Left forelimb (tissue), 1 donor: ENCODE measurements at places on chromosomes 4 and X.

DNA sequence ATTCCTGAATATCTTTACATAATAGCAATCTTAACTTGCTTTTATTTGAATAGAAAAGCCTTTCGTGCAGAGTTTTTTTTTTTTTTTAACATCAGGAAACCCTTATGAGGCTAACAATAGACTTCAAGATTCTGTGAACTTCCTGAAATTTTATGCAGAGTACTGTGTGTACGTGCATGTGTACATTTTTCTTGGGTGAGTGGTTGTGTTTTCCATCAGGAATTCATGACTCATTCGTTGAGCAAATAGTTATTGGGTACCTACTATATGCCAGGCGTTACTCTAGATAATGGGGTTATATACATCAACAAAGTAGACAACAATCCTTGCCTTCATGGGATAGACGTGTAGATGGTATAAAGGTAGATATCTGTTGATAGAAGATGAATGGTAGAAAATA is 59.1 kb downstream of the MRPL1 start:
- no peak for DNase-seq

GRCh38 chrX:47958761-47959342 is 44.9 kb downstream of the ZNF182 start:
- no peak for DNase-seq

DNA sequence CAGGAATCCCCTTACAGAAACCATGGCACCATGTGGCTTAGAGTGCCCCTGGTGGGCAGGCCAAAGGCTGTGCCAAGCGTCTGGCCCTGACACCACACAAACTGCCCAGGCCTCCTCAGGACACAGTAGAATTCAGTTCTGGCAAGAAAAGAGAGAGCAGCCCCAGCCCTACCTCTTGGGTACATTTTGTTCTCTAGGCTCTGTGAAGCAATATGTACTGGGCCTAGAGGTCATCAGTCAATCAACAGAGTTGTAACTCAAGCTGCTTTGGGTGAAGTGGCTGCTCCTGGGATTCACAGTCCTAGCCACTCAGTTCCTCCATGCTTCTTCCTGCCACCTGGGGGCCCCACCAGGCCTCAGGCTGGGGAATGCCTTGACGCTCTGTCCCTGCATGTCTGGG is 158.1 kb upstream of the MAMLD1 start:
- no peak for DNase-seq

DNA sequence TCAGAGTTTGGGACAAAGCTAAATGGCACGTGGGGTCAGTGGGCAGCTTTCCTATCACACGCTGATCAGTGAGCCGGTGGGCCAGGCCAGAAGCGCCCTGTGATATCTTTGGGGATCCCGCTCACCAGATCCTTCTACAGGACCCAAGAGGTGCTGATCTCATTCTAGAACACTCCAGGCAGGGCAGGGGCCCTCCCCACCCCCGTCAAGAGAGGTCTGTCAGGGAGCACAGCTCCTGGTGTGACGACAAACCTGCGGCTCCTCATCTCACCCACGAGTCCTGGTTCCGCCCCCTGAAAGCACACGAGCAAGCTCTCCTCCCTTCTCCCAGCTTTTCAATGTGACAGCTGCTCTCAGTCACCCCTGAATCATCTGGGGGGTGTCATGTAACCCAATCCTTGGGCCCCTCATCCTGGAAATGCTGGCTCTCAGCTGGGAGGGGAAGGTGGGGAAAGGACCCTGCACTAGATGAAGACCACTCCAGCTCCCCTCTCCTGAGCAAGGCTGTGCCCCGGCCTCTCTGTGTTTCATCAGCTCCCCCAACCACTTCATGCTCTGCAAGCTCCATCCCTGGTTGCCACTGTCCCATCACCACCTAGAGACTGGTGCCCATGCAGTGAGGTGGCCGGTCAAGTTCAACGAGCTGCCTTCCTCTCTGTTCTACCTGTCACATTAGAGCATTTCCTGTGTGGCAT is 4.6 kb downstream of the HCFC1 start:
- DNase-seq, result no peak

DNA sequence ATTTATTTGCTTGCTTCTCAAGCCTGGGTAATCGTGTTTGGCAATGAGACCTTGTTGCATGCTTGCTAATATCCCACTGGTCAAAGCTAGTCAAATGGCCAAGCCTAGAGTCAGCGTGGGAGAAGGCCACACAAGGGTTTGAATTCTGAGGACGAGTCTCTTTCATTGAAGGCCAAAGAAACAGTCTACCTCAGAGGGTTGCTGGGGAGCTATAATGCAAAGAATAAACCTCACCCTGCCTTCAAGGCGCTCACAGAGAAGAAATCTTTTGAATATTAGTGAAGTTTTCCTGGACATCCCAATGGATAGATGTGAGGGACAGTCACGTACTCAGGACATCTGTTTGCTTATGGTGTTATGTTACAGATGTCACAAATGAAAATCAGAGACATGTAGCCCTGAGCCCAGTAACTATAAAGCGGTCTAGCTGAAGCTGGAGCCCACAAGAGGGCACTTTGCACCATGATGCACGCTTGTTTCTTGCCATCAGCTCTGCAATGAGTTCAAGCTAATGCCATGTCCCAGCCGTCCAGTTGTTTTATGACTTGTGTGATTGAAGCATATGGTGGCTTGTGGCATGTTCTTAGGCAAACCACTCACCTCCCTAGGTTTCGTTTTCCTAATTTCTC is 1.1 kb upstream of the TLR3 start:
- DNase-seq, result no peak

DNA sequence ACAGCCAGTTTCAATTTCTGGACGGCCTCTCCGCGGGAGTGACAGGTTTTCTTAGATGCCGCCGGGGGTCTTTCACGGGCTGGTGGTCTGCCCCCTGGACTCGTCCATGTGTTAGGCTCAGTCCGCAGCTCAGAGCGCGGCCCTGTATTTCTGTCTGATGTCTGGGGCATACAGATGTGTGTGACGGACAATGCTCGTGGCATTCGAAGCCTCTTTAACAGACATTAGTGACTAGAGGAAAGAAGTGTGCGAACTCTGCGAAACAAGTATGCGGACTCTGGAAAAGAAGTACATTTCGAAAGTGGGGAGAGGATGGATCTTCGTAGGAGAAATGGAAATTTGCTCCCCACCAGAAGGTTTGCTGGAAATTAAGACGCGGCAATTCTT is 793 bp upstream of the DCUN1D4 start:
- DNase-seq, result no peak

GRCh38 chr4:20356565-20356964 is 104.9 kb downstream of the SLIT2 start:
- no peak for DNase-seq

- no peak for DNase-seq
Measured at GRCh38 chr4:8461616-8462015, 21.0 kb downstream of the TRMT44 start.

- DNase-seq, result peak; percentile 58
Measured at GRCh38 chr4:3391422-3391821, 50.3 kb upstream of the HGFAC start.

GRCh38 chr4:125772680-125773079 is 457.9 kb downstream of the FAT4 start:
- no peak for DNase-seq

- DNase-seq, result no peak
Measured at GRCh38 chrX:130626521-130626920, 224.7 kb downstream of the RBMX2 start.

DNA sequence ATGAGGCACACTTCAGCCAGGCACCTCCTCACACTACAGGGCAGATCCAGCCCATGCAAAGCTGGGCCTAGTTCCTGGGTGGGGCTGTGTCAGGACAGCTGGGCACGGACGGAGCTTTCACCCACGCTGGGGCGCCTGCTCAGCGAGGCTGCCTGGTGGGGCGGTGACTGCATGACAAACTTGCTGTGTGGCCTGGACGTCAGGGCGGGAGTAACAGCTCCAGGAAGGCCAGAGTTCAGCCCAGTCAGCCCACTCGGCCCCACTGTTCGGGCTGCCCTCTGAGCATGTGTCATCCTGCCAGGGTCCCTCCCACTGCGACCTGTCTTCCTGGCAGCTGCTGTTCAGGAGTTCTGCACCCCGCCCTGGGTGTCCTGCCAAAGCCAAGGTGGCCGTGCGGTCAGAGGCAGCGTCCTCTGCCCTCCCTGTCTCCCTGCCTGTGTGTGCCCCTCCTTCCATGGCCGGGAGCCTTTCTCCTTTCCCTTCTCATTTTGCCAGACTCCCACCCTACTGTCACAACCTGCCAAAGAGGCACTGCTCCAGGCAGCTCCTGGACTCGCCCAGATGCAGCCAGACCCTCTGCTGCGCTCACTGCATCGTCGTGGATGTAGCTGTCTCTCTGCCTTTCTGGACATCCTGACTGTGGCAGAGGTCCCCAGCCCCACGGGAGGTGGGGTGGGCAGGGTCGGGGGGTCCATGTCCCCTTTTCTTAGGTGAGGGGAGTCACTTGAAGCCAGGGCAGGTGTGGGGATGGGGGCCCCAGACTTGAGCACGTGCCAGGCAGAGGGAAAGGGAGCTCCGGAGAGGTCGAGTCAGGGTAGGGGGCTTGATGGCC is 33.0 kb upstream of the KIAA0232 start:
- DNase-seq, result no peak

- DNase-seq, result no peak
Measured at GRCh38 chr4:105930698-105931097, 35.4 kb downstream of the NPNT start.

DNA sequence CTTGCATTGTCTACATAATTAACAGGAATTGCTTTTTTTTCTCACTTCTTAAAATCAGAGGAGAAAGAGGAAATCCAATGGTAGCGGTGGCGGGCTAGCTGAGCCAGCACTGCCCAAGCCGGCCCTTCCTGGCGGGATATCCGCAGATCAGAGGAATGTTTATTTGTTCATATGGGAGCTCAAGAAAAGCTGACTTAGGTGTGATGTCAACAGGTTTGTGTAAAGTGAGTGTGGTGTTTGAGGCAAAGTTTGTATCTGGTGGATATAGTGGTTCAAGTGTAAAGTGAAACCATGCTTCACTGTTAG is 466 bp upstream of the SLC39A8 start:
- DNase-seq, result no peak

- no peak for DNase-seq
Measured at GRCh38 chr4:176443646-176444409, 124.1 kb downstream of the SPCS3 start.

DNA sequence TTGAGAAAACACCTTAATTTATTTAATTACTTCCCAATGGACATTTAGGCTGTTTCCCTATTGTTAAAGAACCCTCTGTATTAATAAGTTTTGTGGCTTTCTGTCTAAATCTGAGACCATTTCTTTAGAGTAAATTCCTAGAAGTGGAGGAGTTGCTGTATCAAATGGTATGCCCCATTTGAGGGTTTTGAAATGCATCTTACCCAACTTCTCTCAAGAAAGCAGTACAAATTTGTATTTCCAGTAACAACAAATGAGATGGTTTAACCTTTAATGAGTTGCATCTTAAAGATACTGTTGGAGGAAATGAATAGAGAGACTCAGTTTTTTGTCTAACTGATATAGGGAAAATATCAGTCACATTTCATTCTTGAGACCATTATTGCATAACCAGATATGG is 70.5 kb upstream of the CBLL2 start:
- no peak for DNase-seq

DNA sequence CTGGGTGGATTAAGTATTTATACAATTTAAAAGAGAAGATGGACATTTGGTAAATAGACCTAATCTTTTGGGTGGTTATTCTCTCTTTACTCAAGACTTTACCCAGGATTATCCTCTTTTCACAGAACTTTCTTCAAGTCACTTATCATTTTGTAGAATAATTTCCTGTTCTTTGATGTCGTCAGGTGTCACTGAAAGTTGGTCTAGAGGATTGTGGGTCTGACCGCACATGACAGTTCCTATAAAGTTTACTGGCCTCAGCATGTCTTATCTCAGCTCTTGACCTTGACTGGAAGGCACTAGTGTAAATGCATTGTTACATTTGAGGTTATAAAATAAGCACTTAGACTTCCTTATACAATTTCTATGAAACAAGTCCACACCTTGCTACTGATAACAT is 139.9 kb upstream of the SLC4A4 start:
- DNase-seq, result no peak

- DNase-seq, result no peak
Measured at GRCh38 chrX:138939038-138939437, 227.5 kb upstream of the FGF13 start.

GRCh38 chr4:29453303-29453820 is 1266.8 kb upstream of the PCDH7 start:
- no peak for DNase-seq

- DNase-seq, result no peak
Measured at GRCh38 chrX:149032449-149032848, 472.7 kb downstream of the IDS start.

GRCh38 chr4:5708449-5709206 is at the start of gene EVC2:
TSS of gene EVC2 (minus strand) at chr4:5708559. CDS start at chr4:5708513, 46 bp downstream.
- peak; percentile 87 for DNase-seq

- DNase-seq, result no peak
Measured at GRCh38 chr4:56209767-56210166, 177.5 kb downstream of the AASDH start.

DNA sequence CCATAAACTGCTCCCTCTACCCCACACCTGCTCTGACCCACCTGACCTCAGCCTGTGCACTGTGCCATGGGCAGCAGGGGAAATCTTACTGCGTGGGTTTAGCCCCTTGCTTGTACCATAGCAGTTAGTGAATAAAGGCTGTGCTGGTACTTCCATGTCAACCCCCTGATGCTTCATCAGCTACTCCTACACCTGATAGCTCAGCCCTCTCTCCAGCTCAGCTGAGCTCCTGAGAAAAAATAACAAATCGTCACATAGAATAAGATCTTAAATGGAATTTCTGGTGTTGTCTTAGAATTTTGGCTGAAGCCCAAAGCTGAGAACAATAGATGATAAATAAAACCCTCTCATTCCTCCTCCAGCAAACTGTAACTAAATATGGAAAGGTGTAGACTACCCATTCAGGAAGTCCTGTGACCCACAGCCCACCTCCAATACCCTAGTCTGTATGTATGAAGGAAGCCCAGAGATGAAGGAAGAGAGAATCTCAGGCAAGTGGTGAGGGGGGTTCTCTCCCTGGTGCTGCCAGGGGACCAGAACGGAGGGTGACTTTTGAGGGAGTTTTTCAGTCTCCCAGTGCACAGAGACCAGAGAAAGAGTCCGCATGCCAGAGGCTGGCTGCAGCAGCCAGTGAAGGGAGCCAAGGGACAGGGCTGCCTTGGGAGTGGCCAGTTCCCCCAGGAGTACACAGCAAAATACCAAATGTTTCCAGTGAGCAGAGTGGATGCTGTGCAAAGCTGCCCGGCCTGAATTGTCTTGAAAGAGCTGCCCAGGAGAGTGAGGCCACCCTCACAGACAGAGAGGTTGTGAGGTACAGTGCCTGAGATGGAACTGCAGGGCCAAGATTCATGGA is 227.3 kb downstream of the QDPR start:
- no peak for DNase-seq

DNA sequence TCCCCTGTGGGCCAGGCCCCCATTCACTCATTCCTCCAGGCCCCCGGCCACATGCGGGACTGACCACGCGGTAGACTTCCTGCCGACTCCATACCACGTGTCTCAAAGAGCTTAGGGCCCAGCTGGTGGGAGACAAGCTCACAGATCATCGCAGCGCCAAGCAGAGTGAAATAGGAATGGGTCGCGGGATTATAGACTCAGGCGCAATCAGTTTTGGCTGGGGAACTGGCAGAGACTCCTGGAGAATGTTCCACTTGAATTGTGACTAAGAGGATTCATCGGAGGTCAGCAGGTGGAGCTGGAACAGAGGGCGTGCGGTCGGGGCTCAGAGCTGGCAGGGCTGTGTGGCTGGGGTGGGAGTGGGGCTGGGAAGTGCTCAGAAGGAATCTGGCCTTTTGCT is 15.6 kb downstream of the ATP2B3 start:
- no peak for DNase-seq

GRCh38 chr4:37058826-37059225 is 185.7 kb upstream of the NWD2 start:
- no peak for DNase-seq
